ENCODE measurements at places on chromosomes 16 and 17. TPM values are rescaled to one million over a fixed set of nuclear protein-coding genes. Genes with fewer than 3 reads are reported as not detected.

The SCO1 gene
- 16.5 TPM for total RNA-seq

GRCh38 chr16:30458561-30459394 is 13.1 kb upstream of the SEPHS2 start:
- no peak for DNase-seq

DNA sequence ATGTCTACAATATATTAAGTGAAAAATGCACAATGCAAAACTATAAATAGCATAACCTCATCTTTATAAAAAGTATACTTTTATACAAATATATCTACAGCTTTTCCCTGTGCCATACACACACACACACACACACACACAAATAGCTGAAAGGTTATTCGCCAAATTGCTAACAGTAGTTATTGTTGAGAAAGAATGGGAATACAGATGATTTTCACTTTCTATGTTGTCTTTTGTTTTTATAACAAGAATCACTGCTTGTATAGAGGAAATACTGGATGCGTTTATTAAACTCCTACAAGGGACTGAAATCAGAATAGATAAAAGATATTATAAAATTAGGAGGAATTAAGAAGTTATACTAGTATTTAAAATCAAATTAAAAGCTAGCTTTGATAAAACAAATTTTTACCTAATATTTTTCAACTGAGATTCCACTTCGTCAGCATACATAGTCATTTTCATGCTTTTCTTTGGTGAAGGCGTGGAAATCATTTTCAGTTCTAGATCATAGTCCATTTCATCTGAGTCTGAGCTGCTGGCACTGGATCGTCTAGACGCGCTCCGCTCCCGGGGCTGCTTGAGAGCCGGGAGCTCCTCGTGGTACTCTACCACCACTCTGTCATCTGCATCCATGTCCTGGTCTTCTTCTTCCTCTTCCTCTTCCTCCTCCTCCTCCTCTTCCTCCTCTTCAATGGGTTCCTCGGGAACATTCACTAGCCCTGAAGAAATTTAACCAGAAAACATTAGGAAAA is 17.0 kb upstream of the ITGAE start:
- DNase-seq, result no peak

- DNase-seq, result peak; percentile 86
These were observed 985 bp upstream of the FZD2 start for GRCh38 chr17:44556166-44556831.

GRCh38 chr17:77948690-77949114 is 9.8 kb upstream of the TNRC6C start:
- peak; percentile 88 for DNase-seq

DNA sequence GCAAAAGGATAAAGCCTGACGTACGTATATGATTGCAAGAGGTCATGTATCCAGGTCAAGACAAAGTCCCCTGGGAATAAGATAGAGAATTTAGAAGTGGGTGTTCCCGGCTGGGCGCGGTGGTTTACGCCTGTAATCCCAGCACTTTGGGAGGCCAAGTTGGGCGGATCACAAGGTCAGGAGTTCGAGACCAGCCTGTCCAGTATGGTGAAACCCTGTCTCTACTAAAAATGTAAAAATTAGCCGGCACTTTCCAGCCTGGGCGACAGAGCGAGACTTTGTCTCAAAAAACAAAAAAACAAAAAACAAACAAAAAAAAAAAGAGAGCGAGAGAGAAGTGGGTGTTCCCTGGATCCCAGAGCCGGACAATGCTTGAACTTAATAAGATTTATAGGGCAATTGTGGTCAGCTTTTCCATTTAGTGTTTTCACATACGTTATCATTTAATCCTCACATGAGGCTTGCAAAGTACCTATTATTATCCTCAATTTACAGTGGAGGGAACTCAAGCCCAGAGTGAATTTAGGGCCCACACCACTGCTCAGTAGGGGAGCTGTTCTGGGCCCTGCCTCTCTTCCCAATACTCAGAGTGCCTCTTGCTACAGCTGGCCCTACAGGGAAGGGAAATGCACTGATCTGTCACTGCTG is 481 bp upstream of the GLTPD2 start:
- DNase-seq, result peak; percentile 83

DNA sequence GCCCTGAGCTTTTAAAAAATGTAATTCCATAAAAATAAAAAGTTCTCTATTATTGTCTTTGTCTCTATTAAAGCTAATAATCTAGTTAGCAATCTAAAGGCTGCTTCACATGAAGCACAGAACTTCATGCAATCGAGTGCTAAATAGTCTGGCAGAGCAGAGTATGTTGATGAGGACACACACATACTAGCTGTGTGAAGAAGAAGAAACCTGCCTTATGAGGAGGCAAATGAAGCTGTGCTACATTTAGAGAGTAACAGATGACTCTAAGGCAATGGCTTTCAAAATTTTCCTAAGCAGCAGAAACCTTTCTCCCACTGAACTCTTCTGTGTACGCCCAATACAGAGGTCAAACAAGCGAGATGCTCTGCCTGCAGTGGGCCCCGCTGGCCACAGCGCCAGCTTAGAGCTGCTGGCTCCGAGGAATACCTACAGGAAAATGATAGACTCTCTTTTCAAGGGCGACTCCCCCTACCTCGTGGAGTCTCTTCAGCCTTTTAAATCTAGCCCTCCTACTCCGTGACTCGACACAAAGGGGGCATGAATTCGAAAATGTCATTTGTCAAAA is 39.2 kb downstream of the GNA13 start:
- no peak for DNase-seq

- DNase-seq, result peak; percentile 77
These were observed 15.2 kb downstream of the KRT23 start for GRCh38 chr17:40922239-40922638.
